ENCODE measurements at places on chromosomes 16 and 17.
A peak's percentile ranks its signal among the peaks of the same experiment; 100 is the strongest.

DNA sequence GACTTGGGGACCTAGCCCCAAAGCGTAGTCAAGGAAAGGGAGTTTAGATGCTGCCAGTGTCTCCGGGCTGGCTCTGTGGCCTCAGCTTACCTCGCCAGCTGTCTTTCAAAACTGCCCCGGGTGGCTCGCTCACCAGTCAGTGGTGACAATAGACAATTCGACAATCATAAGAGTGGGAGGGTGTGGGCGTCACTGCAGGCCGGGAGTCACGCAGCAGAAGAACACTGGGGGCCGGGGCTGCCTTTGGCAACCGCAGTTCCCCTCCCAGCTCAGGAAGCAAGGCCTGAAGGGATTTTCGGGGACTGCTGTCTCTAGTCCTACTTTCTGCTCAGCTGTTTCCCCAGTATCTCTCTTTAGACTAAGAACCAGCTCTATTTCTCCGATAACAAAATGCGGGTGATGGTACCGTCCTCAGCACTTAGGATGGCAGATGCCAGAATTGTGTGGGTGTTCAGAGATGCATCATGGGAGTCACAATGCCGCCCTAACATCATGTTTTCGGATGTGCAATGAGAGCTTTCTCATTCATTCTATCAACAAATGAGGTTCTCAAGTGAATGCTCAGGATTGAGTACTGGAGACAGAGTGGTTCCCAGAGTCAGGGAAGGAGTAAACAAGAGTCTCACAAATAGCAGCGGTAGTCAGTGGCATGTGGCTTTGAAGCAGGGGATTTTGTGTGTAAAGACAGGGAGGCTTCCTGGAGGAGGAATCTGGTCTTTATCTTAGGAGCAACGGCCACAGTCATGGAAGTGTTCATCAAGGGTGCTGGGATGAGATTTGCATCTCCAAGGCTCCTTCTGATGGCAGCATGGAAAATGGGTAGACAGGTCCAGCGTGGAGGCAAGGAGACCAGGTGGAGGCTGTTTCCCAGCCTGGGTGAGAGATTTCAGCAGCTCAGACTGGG, 93.1 kb downstream of the ZDHHC7 start:
- H3K27ac ChIP-seq: no peak overlapping the region
- H3K27me3 ChIP-seq: peaks cover 24% of the 10 kb centered on the region
- H3K4me3 ChIP-seq: no peak overlapping the region
- no peak for DNase-seq
- H3K4me1 ChIP-seq: no peaks in the 10 kb centered on the region

GRCh38 chr16:11329891-11330290, 15.4 kb upstream of the RMI2 start:
- no peak for DNase-seq
- H3K27ac ChIP-seq: no peak overlapping the region
- peaks cover 67% of the 10 kb centered on the region for H3K4me1 ChIP-seq
- H3K36me3 ChIP-seq: peaks cover 3% of the 10 kb centered on the region
- no peak overlapping the region for H3K4me3 ChIP-seq

- H3K36me3 ChIP-seq: no peaks in the 10 kb centered on the region
- no peaks in the 10 kb centered on the region for H3K4me1 ChIP-seq
- H3K27me3 ChIP-seq: no peaks in the 10 kb centered on the region
- no peak overlapping the region for H3K4me3 ChIP-seq
These were observed 32.1 kb downstream of the ZFHX3 start for GRCh38 chr16:73015612-73016487.

- H3K27ac ChIP-seq: no peak overlapping the region
- DNase-seq: no peak
- no peaks in the 10 kb centered on the region for H3K27me3 ChIP-seq
- H3K4me1 ChIP-seq: peaks cover 14% of the 10 kb centered on the region
- H3K4me3 ChIP-seq: no peak overlapping the region
These were observed 27.2 kb upstream of the CEP20 start for GRCh38 chr16:15915555-15916081.

DNA sequence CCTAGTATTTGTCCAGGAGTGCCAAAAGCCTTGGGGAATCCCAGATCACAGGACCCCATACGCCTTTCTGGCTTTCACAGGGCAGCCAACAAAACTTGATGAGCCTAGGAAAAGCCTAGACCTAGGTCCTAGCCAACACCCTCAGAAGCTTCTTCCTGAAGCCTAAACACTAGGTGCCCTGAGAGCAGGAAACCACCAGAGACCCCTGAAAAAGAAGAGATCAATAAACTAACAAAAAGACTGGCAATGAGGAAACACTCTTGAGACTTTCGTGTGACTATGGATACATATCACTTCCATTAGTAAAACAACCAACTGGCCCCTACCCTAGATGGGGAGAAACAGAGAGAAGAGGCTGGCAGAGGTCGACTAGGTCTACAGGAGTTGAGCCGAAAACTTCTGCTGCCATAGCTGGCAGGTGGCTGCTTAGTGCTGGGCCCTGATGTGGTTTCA, 1.2 kb downstream of the ORMDL3 start:
- H3K36me3 ChIP-seq: peaks cover 25% of the 10 kb centered on the region
- H3K4me1 ChIP-seq: peaks cover 71% of the 10 kb centered on the region
- H3K27ac ChIP-seq: peak overlapping the region; percentile 92

DNA sequence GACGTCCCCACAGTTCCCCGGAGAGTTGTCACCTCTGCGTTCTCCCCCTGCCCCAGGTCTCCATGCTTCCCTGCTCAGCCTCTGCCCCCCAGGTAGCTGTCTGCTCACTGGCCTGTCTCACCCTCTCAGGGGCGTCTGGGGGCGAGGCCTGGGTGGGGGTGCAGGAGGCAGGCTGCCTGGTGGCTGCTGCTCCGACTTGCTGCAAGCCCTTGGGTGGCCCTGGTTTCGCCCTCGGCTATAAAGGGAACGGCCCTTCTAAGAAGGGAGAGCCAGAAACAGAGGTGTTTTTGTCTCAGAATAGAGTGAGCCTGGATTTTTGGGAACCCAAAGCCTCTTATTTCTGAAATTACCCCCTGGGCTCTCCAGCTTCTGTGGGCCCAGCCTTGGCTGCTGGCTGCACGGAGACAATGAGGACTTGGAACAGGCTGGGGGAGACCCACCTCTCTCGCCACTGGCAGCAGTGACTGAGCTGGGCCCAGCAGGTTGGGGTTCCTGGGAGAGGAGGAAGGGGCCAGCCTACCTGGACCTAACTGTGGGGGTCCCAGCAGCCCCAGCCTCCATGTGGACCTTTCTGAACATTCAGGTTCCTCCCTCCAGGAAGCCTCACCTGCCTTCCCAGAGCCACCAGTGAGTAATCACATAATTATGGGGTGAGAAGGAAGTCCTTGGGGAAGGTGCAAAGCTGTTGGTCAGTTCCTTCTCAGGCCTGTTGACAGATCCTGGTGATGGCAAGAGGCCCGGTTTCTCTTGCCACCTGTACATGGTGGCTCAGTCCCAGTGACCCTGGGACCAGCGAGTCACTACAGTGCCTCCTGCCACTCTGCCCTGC, 15.5 kb upstream of the SPNS2 start:
- no peaks in the 10 kb centered on the region for H3K36me3 ChIP-seq
- H3K27me3 ChIP-seq: peaks cover 2% of the 10 kb centered on the region
- H3K4me1 ChIP-seq: peaks cover 28% of the 10 kb centered on the region
- H3K27ac ChIP-seq: peak overlapping the region; percentile 70
- no peak overlapping the region for H3K4me3 ChIP-seq

DNA sequence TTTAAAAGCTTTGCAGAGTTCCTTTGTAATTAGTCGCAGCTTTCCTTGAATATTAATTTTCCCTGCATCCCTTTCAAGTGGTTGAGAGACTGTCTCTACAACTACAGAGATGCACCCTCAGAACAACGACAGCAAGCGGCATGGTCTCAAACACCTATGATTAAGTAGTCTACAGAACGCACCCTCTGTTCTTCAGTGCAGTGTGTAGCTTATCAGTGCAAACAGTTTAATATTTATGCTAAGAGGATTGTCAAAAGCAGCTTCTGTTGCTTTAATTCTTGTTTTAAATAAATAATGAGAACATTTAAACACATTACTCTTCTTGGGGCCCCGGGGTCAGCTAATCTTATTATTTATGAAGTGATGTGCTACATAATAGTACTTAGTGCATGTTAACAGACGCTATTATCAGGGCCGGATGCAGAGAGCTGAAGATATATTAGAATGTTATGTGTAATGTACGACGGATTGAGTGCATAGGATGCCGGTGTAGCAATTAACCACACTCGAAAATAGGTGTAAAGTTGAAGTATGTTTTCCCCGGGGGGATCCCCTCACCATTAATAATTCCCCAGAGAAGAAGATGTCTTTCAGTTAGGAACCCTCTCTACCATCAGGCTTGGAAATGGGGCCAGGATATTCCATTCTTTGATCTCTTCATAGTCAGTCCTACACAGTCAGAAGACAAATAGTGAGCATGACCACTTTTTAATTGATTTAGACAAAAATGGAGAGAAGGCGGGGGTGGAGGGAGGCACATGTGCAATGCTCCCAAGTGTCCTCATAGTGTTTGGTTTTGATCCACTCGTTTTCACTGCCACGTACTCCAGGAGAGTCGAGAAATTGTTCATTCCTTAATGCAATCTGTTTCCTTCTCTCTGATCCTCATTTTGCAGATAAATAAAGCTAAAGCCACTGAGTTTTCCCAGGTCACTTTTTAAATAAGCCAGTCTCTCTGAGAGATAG, 176.3 kb downstream of the IRX3 start:
- H3K36me3 ChIP-seq: peaks cover 8% of the 10 kb centered on the region
- no peaks in the 10 kb centered on the region for H3K4me1 ChIP-seq
- H3K27me3 ChIP-seq: no peaks in the 10 kb centered on the region
- no peak overlapping the region for H3K4me3 ChIP-seq

DNA sequence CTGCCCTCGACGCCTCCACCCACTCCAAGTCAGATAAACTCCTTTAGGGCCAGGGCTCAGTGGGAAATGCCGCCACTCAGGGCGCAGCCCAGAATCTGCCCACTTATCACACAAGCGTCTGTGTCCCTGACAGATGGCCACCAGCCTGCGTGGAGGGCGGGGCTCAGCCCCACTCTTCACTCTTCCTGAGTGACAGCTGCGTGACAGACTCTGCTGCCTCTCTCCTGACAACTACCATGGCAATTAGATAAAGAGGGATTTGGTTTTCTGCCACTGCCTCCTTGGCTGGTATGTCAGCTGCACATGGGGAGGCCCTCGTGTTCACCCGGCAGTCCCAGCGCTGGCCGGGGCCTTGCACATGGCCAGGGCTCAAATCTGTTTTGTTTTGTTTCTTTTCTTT, 96.2 kb downstream of the RTN4RL1 start:
- H3K27me3 ChIP-seq: no peaks in the 10 kb centered on the region
- no peak overlapping the region for H3K4me3 ChIP-seq
- no peak overlapping the region for H3K27ac ChIP-seq
- no peaks in the 10 kb centered on the region for H3K4me1 ChIP-seq

DNA sequence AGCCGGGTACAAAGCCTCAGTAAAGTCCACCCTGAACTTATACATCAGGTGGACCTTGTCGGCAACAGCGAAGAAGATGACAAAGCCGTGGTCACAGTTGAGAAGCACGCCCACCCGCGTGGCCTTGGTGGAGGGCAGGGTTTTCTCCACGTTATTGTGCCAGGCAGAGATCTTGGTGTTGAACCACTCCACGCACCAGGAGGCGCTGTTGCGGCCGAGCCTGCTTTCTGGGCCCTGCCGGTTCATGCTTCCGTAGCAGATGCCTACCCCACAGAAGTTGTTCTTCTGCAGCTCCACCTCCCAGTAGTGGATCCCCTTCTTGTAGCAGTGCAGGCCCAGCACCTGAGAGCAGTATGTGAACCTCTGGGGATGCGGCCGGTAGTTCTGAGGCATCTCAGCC, 22.1 kb downstream of the TRIM25 start:
- peaks cover 68% of the 10 kb centered on the region for H3K36me3 ChIP-seq
- no peak overlapping the region for H3K4me3 ChIP-seq
- DNase-seq: no peak
- no peak overlapping the region for H3K27ac ChIP-seq
- H3K4me1 ChIP-seq: no peaks in the 10 kb centered on the region
- H3K27me3 ChIP-seq: no peaks in the 10 kb centered on the region

GRCh38 chr16:31874366-31875111, 932 bp downstream of the ZNF267 start:
- H3K27ac ChIP-seq: peak overlapping the region; percentile 94
- H3K4me1 ChIP-seq: peaks cover 84% of the 10 kb centered on the region
- peak overlapping the region; percentile 96 for H3K4me3 ChIP-seq
- peak; percentile 43 for DNase-seq
- peaks cover 54% of the 10 kb centered on the region for H3K36me3 ChIP-seq

DNA sequence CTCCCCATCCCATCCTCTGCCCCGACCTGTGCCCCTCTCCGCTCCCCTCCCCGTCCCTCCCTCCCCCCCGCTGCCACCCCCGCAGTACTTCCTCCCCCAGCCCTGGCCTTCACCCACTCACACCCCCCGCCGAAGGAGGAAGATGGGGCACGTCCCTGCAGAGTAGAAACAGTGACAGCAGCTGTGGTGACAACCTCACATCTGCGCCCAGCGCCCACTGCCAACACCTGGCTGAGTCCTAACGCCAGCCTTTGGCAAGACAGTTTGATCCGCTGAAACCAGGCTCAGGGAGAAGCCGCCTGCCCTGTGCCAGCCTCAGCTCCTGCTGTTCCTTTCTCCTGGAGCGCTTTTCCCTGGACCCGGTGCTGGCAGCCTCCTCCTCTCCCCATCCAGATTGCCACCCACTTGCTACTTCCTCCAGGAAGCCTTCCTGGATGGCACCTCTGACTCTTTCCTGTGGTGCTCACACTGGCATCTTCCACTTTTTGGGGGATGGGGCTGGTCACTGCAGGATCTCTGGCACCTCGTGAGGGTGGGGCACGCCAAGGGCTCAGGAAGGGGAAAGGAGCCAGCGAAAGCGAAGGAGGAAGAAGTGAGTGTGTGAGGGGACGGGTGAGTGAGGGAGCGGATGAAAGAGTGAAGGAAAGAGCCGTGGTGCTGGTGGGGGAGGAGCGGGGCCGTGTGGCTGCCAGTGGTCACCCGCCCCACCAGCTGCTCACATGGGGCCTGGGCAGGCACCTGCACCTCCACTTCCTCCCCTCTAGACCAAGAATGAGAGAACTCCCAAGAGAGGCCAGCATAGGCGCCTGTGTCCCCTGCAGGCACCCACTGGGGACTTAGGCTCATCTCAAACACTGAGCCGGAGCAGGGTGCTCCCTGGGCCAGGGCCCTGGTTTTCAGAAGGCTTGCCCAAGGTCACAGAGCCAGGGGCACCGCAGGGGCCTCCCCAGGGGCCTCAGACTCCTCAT, 27.0 kb downstream of the ZFPM1 start:
- H3K4me1 ChIP-seq: peaks cover 18% of the 10 kb centered on the region
- no peak overlapping the region for H3K27ac ChIP-seq
- H3K4me3 ChIP-seq: no peak overlapping the region
- DNase-seq: no peak
- H3K27me3 ChIP-seq: peaks cover 6% of the 10 kb centered on the region

- DNase-seq: no peak
- no peak overlapping the region for H3K27ac ChIP-seq
- no peak overlapping the region for H3K4me3 ChIP-seq
- H3K27me3 ChIP-seq: no peaks in the 10 kb centered on the region
- H3K4me1 ChIP-seq: no peaks in the 10 kb centered on the region
These were observed 1324.9 kb upstream of the CDH8 start for GRCh38 chr16:63361032-63361624.

DNA sequence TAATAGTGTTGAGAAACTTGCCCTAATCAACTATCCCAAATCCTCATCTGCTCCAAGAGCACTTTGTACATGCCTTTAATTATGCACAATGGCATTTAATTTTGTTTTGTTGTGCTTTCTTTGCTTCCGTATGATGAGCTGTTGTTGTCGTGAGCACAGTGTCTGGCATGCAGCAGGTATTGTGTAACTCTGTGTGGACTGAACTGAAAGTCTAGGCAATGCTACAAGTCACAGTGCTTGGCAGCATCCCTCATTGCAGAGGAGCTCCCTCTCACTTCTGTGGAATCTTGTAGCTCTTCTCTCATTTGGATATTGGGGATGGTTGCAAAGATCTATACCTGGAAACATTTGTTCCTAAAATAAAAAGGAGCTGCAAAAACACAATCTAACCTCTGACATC, 502.2 kb upstream of the CA10 start:
- no peak overlapping the region for H3K27ac ChIP-seq
- no peak for DNase-seq
- no peaks in the 10 kb centered on the region for H3K4me1 ChIP-seq
- H3K4me3 ChIP-seq: no peak overlapping the region
- H3K36me3 ChIP-seq: no peaks in the 10 kb centered on the region
- H3K27me3 ChIP-seq: no peaks in the 10 kb centered on the region
